ENCODE measurements at places on chromosomes 7 and 10.

DNA sequence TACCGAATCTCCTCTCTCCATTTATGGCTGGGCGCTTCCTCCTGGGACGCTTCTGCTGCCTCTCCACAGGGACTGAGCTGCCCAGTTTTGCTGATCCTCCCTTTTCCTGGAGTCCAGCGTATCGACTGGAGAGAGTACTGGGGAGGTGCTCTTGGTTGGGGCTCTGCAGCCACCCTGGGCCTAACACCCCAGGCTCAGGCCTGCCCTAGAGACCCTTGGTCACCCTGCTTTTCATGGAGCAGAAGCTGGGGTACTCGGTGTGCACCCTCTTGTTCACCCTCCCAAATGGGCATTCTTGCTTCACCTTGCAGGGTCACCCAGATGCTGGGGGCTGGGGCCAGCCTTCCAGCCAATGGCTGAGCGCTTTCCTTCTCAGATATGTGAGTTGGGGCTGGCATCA, 88.8 kb upstream of the RET start:
- no peak for DNase-seq

DNA sequence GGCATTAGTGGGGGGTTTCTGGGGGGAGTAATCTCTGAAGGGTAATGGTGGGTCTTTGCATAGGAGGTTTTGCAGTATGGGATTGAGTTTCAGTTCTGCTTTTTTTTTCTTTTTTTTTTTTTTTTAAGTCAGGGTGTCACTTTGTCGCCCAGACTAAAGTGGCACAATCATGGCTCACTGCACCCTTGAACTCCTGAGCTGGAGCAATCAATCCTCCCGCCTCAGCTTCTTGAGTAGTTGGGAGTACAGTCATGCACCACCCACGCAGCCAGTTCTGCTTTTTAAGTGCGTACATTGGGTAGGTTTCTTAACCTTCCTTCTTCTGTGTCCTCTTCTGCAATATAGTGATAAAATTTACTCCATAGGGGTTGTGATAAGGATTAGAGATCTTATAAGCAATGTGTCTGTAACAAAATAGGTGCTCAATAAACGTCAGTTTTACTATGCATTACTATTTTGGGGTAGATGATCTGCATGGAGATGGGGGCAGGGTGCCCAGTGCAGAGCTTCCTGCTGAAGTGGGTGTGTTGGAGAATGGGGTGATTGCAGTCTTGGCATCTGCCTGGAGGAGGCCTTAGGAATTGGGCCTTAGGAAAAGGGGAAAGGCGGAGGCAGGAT, 9.6 kb downstream of the KAZALD1 start:
- peak; percentile 33 for DNase-seq

DNA sequence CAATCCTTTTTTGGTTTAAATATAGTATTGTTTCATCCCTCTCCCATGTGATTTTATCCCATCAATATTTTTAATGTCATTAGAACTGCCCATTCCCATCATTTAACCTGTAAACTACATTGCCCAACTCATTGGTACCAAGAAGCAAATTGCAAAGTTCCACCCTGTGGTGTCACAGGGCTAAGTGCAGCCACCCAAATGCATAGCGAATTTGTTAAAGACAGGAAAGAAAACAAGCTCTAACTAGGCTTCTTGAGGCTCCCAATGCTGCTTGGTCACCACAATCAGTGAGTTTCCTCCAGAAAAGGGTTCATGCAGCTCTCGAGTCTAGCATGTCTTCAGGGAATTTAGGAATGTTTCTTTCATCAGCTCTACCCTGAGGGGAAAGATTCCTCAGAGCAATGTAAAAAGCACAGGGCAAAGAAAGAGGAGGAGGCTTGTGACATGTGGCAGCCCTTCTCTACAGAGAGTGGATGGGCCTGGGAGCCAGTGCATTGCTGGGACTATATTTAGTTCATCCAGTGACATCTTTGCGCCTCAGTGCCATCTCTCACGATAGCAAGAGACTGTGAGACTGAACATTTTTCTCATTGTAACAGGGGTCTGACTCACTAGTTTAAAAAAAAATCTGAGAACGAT, 58.1 kb downstream of the CAV1 start:
- peak; percentile 14 for DNase-seq

GRCh38 chr10:125155101-125155500, 5.3 kb downstream of the CTBP2 start:
- DNase-seq = no peak

GRCh38 chr7:47266131-47266706, 315.7 kb downstream of the TNS3 start:
- DNase-seq = peak; percentile 55

DNA sequence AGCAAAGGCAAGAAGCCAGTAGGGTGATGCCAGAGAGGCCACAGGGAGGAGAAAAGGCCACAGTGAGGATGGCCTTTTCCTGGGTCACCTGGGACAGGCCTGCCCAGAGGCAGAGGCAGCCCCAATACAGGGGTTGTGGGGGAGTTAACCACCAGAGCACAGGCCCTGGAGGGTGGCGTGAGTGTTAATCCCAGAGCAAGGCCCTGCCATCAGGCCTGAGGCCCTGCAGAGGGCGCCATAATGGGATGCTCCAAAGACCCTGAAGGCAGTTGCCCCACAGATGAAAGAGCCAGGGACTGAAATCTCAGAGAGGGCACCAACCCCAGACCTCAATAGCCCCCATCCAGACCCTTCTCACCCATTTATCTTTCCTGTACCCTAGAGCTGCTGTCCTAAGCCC, 23.9 kb downstream of the SLC13A4 start:
- no peak for DNase-seq

DNA sequence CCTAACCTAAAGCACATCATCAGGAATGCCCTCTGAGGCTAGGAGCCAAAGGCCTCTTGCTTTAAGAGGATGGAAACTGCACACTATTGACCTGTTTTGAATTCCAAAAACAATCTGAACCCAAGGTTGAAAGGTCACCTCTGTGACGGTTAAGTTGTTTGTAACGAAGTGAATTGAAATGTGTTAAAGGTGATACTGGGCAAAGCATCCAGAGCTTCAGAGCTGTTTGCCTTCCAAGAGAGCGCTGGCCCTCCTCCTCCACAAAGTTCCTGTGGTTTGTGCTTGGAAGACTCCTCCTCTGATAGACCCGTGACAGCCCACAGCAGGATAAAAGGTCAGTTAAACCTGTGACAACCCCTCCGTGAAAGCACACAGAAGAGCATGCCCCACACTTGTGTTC, 133.7 kb upstream of the CTTNBP2 start:
- DNase-seq = no peak

DNA sequence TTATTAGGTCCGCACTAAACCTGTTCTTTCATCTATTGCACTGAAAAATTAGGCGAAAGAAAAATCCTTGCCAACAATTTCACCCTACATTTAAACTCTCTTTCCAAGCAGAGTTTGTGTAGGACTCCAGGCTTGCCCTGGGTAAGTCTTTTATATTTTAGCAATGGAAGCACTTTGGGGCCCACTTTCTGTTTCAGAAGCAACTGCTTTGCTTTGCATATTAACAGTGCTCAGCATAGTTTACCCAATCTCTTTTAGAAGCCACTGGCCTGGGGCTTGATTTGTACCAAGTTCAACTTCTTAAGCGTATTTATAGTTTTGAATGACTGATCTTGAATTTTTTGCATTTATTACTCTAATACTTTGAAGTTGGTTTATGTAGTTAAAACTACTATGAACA, 78.8 kb upstream of the MDFIC start:
- no peak for DNase-seq

- no peak for DNase-seq
Observed at GRCh38 chr10:75404815-75405597, 3.4 kb upstream of the ZNF503 start.

DNA sequence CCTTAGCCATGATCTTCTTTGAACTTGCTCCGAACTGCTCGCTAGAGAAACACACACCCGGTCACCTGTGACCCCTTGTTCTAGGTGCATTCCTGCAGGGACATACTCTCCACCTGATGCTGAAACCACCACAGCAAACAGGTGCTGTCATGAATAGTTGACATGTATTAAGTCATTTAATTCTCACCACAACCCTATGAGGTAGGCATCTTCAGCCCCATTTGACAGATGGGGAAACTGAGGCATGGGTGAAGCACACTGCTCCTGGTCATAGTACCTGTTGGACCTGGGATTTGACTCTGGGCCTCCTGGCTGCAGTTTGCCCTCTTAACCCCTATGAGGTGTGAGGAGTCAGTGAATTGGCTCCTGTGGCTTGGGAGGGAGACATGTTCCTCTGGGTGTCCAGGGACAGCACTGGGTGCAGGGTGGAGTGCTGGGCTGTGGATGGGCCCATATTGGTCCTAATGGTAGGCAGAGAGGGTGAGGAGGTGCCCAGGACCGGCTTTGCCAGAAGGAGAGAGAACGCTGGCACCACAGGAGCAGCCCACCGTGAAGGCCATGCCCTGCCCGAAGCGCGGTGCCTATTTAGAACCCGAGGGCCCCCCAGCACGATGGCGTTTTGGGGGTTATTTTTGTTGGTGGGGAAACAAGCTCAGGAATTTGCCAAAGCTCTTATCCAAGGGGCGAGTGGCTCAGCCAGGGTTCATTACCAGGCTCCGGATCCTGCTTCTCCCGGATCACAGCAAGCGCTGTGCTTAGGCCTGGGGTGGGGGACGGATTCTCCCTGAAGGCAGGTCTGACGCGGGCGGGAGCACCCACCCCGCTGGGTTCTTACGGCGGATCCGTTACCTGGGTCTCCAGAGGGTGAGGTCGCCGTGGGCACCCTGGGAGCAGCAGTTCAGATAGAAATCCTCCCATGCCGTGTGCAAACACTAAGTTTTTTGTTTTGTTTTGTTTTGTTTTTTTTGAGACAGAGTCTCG, 52.3 kb downstream of the GLRX3 start:
- no peak for DNase-seq

DNA sequence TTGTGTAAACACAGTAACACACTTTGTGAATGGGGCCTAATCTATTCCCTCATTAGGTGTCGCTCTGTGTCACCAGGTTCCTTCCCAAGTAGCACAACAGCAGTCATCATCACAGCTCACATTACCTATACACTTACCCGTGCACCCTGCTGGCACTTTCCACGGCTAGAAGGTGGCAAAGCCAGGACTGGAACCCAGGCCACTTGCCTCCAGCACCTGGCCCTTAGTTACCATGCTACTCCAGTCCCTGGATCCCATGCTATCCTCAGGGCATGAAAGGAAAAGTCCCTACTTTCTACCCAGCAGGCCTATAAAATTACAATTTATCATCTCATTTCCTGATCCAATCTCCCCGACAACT, 18.4 kb downstream of the SMURF1 start:
- DNase-seq = no peak

DNA sequence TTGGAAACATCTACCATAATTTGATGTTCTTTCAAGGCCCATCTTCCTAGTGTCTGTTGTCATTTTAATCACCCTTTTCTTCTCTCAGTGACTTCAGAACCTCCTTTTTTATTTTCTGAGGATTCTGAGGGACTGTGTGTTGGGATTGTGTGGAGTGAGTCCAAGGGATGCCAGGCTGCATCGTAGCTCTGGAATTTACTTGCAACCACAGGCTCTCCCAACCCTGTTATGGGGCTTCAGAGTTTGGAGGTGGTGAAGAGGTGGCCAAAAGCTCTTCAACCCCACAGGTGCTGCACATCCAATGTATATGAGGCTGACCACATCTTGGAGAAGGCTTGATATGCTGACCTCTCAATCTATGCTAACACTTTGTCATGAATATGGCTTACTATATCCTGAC, 79.5 kb upstream of the GPR141 start:
- no peak for DNase-seq

DNA sequence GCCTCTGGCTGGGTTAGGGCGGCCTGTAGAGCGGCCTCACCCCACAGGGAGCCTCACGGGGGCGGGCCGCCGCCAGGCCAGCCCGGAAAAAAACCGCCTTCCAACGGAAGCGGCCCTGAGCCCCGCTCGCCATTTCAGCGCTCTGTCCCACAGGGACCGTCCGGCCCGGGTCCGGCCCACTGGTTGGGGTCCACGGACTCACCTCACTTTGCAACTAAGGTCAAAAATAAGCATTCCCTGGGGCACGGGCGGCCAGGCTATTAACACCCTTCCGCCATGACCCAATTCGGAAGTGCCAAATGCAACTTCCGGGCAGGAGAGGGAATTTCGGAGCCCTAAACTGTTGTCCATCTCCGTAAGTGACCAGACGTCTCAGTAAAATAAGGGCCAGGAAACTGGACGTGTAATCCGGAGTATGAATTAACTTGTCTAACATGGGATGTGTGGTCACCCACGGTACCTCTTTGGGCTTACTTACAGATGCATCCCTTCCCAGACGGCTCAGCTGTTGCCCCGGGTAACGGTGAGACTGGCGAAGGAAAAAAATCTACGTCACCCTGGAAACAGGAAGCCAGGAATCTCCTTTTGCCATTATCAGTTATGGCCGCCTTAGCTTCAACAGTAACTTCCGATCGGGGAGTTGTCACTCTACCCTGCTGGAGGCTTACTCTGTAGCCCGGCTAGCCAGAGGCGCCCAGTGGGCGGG, at the start of gene BBIP1:
Gene BBIP1, minus strand, starts transcription at position 538 of the 706 bp plus-strand sequence. CDS start 1,023 bp downstream, outside the sequence.
- DNase-seq = no peak

DNA sequence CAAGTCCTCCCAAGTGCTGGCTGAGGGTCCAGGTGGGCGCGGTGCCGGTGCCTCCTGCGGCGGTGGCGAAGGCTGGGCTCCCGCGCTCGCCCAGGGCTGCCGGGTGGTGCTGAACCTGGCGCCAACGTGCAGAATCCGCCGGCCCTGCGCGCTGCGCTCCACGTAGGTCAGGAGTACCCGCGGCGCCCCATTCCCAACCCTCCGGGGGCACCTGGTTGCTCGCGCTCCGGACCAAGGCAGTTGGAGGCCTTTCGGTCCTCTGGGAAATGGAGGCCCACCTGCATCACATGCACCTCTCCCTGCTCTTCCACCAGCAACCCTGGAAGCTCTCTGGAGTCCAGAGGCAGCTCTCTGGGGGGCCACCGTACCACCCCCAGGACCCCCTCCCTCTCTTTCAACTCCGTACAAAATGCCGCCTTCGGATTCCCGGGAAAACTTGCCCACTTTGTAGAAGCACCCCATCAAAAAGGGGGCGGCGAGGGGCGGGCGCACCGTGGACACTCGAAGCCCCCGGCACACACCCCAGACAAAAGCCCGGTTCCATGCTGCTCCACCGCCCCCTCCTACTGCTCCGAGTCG, 745 bp downstream of the SLC16A9 start:
- DNase-seq = peak; percentile 18

DNA sequence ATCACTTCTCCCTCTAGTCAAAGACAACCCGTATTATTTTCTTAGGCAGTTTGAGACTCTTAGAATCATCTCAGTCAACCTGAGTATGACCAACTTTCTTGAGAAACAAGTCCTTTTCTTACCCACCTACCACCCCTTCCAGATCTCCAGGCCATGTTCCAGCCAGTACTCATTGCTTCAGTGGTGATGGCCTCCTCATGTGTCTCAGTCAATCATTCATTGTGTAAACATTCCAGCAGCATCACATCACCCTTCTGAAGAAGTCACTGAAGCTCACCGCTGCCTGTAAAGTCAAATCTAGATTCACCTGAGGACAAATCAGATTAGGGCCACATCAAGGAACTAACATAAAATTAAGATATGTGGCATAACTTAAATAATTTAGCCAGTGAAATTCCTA, 467.2 kb upstream of the NRP1 start:
- peak; percentile 78 for DNase-seq

Data from gastrocnemius medialis (tissue), 4 donors.